IPS-NIHi11 (cell line): ENCODE measurements at places on chromosomes 12 and 14.

- no peak for DNase-seq
Measured at GRCh38 chr12:63848450-63848849, 4.0 kb downstream of the SRGAP1 start.

GRCh38 chr12:97308576-97309198, 153.9 kb upstream of the RMST start:
- no peak for DNase-seq

DNA sequence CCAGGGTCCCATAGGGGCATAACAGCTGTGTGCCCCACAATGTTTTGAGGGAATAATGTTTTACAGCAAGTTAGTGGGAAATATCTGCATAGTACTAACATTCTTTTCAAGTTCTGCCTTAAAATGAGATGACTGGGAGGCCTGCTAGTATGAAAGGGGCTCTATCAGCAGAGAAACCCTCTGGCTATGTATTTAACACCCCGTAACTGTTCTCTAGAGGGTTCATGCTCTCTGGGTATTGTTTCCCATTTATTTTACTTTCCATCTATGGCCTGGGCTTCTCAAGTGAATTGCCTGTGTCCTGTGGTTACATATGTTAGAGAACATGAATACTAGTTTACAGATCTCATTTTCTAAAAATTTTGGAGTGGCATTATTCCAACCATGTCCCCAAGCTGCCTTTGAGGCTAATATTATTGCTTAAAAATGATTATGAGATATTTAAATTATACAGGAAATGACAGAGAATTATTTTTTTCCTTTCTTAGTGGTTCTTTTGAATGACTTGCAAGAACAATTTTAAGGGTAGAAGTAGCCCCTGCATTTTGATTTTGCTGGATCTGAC, 37.5 kb downstream of the GNG2 start:
- no peak for DNase-seq

DNA sequence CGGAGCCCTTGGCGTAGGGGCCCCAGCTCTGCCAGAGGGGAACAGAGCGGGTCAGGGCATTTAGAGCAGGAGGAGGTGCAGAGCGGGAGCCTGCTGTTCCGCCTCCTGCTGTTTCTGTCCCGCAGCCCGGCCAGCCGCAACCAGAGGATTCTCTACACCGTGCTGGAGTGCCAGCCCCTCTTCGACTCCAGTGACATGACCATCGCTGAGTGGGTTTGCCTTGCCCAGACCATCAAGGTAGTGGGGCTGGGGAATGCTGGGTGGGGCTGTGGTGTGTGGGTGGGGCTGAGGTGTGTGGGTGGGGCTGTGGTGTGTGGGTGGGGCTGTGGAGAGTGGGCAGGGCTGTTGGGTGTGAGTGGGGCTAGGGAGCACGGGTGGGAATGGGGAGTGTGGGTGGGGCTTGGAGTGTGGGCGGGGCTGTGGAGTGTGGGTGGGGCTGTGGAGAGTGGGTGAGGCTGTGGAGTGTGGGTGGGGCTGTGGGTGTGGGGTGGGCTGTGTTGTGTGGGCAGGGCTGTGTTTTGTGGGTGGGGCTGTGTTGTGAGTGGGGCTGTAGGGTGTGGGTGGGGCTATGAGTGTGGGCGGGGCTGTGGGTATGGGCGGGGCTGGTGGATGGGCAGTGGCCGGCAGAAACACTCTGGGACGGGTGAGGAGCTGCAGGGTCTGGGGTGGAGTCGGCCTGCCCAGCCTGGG, 8.0 kb downstream of the ASPG start:
- DNase-seq = no peak

DNA sequence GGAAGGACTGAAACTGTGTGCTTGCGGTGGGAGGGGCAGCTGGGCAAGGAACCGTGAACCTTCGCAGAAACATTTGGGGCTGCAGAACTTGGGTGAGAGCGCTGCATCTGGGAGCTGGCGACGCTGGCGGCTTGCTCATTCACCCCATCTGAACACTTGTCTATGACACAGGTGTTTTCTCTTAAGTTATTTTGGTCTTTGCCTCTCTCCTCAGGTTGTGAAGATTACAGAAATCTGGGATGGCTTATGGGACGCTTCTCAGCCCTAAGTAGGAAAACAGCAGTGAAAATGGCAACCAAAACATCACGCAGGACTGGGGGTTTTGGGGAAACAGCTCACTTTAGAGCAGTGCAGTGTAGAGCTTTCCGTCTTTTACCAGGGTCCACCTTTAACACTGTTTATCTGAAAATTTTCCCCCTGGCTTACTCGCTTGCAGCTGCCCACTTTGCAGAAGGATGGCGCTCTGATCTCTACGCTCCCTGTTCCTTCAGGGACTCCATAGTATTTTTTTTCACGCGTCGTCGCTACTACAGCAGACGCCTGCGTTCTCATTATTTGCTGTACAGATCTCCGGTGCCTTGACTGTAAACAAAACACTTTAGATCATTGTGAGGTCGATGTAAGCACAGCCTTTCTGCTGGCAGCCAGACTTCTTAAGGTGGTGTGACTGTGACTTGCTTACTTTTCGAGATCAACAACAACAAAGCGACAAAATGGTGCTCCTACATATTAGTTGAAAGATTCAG, 2.7 kb upstream of the CDKN1B start:
- DNase-seq = peak; percentile 36

GRCh38 chr12:105069936-105070702, 14.1 kb downstream of the ALDH1L2 start:
- no peak for DNase-seq

GRCh38 chr12:30862486-30862885, 64.1 kb upstream of the TSPAN11 start:
- no peak for DNase-seq
